Activated CD4-positive, CD25-positive, alpha-beta regulatory T cell treated with anti-CD3 and anti-CD28 coated beads, Interleukin-2, amount 50 U/mL, for 16 hours (primary cell): ENCODE measurements at places on chromosomes 1 and 21.

DNA sequence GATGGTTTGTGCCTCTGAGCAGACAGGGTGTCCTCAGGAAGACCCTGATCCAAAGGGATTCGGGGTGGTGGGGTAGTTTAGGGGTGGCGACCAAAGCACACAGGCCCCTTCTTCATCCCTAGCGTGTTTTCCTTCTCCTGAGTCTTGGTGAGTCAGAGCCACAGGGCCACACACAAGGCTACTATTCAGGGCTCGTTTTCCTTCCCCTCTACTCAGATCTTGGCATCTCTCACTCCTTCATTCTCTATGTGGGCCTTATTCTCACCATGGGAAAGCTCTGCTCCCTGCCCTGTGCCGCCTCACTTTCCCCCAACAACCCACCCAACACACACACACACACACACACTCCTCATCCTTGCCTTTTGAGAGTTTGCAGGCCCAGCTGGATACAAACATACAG lies 43.6 kb upstream of the WNT2B start:
- no peak for DNase-seq

GRCh38 chr21:20946701-20947100 lies 51.5 kb upstream of the NCAM2 start:
- no peak for DNase-seq

DNA sequence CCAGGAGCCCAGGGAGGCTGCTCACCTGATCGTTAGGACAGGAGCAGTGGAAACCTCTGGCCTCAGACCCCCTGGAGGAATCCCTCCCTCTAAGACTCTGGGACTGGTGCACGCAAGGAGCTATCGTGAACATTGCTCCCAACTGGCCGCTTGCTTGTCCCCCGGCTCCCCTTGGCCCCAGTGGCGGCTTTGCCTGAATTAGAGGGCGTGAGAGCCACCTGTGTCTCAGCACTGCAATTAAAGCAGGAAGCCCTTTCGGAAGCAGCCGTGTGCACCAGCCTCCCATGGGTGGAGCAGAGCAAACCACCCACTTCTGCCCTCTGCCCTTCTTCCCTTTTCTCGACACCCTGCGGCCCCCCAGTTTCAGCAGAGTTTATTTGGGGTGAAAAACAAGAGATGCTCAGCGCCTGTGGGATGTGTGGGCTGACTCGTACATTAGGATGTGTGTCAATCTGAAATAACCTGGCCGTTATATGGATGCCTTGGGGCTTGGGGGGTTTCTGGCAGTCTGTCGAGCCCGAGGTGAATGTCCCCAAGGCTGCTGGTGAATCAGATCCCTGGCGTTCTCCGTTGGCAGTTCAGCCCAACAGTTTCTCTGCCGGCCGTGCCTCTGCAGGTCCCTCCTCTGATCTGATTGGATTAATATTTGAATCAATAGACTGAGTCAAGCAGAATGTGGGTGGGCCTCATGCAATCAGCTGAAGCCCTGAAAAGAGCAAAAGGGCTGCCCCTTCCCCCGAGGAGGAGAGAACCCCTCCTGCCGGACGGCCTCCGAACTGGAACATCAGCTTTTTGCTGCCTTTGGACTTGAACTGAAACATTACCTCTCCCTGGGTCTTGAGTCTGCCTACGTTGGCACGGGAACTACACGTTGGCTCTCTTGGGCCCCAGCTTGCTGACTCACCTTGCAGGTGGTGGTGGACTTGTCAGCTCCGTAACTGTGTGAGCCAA lies 7.3 kb upstream of the UMODL1 start:
- no peak for DNase-seq

- no peak for DNase-seq
These were observed 4.5 kb downstream of the NECAP2 start for GRCh38 chr1:16445052-16445451.

DNA sequence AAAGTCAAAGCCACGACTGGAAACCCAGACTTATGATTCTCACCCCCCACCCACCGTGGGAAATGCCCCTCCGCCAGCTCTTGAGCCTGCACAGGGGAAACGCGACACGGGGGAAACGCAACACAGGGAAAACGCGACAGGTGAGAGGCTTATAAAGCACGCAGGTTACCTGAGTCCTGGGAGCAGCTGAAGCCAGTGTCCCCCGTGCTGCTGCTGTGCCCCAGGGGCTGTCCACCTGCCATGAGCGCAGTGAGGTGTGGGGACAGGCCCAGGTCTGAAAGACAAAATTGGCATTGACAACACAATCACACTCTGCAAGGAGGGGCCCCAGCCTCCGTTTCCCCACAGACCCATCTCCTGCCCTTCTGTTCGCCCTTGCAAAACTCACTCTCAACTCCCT lies 46.3 kb downstream of the GPR161 start:
- no peak for DNase-seq

DNA sequence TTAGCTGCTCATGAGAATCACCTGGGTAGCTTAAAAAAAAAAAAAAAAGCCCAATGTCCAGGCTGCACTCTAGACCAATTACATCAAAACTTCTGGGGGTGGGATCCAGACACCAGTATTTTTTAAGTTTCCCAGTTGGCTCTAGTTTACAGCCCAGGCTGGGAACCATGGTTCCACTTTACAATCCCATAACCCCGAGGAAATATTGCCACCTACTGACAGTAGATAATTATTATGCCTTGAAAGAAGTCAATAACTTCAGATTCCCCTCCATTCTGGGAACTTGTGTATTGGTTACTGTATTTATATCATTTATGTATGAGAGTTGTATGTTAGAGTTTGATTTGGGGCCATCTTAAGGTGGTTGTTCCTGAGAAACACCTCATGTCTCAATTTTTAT lies 100.2 kb downstream of the SPATA46 start:
- DNase-seq: no peak

- no peak for DNase-seq
These were observed 7.5 kb upstream of the LEPR start for GRCh38 chr1:65412984-65413375.

- no peak for DNase-seq
These were observed at the start of gene GPR61 for GRCh38 chr1:109539676-109540075. GPR61 (plus strand) TSS chr1:109539872; CDS start chr1:109543023, 3,151 bp downstream.
